ENCODE measurements at places on chromosomes 6 and 20.

DNA sequence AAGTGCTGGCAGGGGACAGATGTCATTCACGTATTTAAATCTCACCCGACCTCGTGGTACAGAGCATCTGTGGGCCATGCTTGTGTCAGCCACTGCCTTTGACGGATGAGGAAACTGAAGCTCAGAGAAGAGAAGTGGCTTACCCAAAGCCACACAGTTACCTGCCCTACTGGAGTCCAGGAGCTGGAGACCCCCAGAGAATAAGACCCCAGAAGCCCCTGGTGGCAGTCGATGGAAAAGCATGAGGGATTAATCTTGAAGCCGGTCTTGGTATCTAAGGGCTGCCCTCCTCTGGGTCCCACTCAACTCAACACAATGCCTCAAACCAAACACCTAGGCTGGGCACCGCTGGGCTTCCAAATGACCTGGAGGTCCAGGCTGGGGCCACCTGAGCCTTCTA lies 83.1 kb downstream of the GRM4 start:
- H3K27ac ChIP-seq: no peak overlapping the region
- H3K4me3 ChIP-seq: no peak overlapping the region
- no peak for DNase-seq
- H3K27me3 ChIP-seq: peaks cover 33% of the 10 kb centered on the region

GRCh38 chr6:146890644-146891434 lies 292.1 kb downstream of the ADGB start:
- H3K4me1 ChIP-seq: peaks cover 31% of the 10 kb centered on the region
- DNase-seq: no peak
- H3K4me3 ChIP-seq: no peak overlapping the region
- peak overlapping the region; percentile 66 for H3K27ac ChIP-seq
- H3K36me3 ChIP-seq: no peaks in the 10 kb centered on the region

DNA sequence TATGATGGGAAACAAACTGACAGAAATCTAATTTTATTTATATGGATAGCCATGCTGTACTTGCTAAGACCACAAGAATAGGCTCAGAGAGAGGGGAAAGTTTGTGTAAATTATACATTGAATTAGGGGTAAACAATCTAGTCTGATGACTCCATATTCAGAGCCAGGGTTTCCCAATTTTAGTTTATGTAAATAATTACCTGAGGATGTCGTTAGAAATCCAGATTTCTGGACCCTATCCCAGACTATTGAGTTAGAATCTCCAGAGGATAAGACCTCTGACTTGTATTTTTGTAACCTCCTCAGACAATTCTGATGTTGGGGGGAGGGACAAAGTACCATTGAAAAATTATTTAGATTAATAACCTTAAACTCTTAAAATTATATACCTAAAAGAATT lies 18.3 kb downstream of the ACSS2 start:
- no peak for DNase-seq
- H3K36me3 ChIP-seq: 0 out of 2 replicates have a peak, but pooled peaks cover 3% of the 10 kb centered on the region
- H3K27me3 ChIP-seq: no peaks in the 10 kb centered on the region
- H3K4me1 ChIP-seq: peaks cover 11% of the 10 kb centered on the region
- H3K4me3 ChIP-seq: no peak overlapping the region
- no peak overlapping the region for H3K27ac ChIP-seq

DNA sequence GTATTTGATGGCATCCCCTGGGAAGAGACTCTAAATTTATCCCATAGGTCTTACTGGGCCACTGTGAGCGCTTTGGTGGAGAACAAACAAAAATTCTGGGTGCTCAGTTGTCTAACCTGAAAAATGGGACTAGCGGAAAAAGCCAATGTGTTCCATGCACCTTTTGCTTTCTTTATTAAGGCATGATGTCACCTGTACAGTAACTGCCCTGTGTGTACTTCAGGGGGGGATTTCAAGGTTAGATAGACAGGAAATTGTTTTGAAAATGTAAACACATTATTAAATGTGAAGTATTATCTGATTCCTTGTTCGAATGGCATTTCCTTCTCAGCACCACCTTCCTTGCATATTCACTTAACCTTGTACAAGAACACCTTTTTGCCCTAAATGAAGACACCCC lies 1.2 kb upstream of the EDN1 start:
- peaks cover 28% of the 10 kb centered on the region for H3K4me1 ChIP-seq
- DNase-seq: no peak
- H3K27me3 ChIP-seq: no peaks in the 10 kb centered on the region
- peaks cover 24% of the 10 kb centered on the region for H3K36me3 ChIP-seq
- H3K27ac ChIP-seq: peak overlapping the region; percentile 99

- no peaks in the 10 kb centered on the region for H3K27me3 ChIP-seq
Measured at GRCh38 chr6:27861276-27861840, 50.8 kb downstream of the OR2B2 start.

DNA sequence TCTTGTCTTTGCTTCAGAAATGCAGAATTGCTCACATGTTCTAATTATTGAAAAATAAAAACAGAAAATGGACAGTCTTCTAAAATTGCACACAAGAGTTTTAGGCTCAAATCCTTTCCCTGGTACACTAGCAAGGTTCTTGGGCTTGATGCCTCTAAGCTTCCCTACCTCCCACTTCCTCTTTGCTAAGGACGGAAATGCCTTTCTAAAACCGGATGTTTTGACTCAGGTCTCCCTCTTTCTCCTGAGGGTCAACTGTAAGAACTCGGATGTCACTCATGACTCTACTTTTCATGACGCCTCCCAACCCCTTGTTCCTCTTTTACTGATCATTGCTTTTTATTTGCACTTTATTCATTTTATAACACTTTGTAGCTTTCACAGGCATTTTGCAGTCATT lies 613.5 kb downstream of the C6orf118 start:
- H3K36me3 ChIP-seq: no peaks in the 10 kb centered on the region
- no peak for DNase-seq
- no peak overlapping the region for H3K4me3 ChIP-seq

DNA sequence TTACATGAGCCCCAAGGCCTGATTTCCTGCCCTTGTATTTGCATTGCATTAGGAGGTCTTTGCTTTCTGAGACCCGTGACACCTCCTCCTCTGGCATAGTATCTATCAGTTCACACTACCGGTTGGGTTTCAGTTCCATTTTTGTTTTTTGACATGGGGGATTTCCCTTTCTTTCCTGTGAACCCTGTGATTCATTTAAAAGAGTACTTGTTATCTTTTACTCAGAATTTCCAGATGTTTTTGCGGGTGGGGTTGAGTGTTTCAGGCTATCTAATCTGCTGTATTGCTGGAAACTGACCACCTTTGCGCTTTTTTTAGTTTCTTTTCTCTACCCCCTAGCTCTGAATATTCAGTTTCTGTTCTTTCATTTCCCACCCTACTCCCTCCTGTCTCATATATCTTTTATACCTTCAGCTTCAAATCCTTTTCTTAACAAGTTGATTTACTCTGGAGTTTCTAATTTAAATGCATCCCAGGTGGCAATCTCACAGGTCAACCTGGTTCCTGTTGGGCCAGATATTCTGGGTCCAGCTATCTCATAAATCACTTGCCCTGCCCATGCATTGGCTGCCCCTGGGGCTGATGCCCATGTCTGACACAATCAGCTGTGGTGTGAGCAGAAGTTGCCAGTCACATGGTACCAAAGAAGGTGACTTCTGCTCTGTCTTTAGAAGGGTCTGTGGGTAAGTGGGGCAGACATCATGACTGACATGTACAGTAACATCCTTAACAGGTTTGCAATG lies 14.3 kb upstream of the NCOA3 start:
- no peak for DNase-seq
- no peak overlapping the region for H3K4me3 ChIP-seq
- 0 out of 2 replicates have a peak, but pooled peaks cover 4% of the 10 kb centered on the region for H3K4me1 ChIP-seq
- no peaks in the 10 kb centered on the region for H3K36me3 ChIP-seq

GRCh38 chr6:149854532-149854931 lies 9.6 kb downstream of the LRP11 start:
- peak; percentile 63 for DNase-seq
- peak overlapping the region; percentile 98 for H3K27ac ChIP-seq
- no peak overlapping the region for H3K4me3 ChIP-seq
- peaks cover 25% of the 10 kb centered on the region for H3K36me3 ChIP-seq
- peaks cover 78% of the 10 kb centered on the region for H3K4me1 ChIP-seq

DNA sequence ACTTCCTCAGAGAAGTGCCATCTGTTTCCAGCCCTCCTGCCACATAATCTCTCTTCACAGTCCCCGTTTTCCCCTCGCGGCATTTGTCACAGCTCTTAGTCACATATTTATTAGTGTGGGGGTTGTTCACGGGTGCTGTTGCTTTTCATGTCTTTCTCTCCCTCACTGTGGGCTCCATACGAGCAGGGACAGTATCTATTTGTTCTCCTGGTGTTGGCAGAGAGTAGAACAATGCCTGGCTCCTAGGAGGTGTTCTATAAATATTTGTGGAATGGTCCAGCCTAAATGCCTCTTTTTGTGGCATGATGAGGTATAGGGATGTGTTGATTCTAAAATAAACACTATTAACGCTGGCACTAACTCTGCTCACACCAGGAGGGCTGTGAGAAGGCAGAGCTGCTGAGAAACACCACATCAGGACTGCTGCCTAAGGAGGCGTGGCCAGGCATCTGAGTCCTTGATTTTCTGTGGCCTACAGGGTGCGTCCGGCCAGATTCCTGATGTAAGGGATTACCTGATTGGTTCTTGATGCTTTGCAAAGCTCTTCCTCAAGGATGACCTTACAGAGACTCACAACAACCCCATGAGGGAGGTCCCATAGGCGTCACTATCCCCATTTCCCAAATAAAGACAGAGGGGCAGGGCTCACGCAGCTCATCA lies 219.8 kb upstream of the ARID1B start:
- no peaks in the 10 kb centered on the region for H3K4me1 ChIP-seq
- no peaks in the 10 kb centered on the region for H3K27me3 ChIP-seq

DNA sequence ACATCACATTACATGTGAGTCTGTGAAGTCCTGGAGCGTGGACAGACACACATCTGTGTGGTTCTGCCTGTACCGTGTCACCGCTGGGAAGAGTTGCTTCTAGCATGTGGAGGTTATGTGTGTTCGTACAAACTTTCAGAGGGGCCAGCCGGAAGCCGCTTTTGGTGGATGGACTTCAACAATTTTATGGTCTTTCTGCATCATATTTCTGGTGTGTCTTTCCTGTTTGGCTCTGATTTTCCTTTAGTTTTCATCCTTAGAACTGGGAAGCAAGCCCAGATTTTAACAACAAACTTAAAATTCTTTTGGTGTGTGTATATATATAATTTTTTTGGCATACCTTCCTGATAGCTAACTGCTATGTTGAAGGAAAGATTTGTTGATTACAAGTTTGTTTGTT lies 71.2 kb downstream of the TIAM2 start:
- H3K4me3 ChIP-seq: no peak overlapping the region
- no peaks in the 10 kb centered on the region for H3K27me3 ChIP-seq
- H3K36me3 ChIP-seq: peaks cover 4% of the 10 kb centered on the region
- no peak overlapping the region for H3K27ac ChIP-seq
- peaks cover 54% of the 10 kb centered on the region for H3K4me1 ChIP-seq
- DNase-seq: no peak

- no peak overlapping the region for H3K4me3 ChIP-seq
- H3K27me3 ChIP-seq: no peaks in the 10 kb centered on the region
- no peak overlapping the region for H3K27ac ChIP-seq
- H3K36me3 ChIP-seq: no peaks in the 10 kb centered on the region
- DNase-seq: no peak
- peaks cover 9% of the 10 kb centered on the region for H3K4me1 ChIP-seq
Measured at GRCh38 chr20:53224851-53225250, 252.7 kb downstream of the TSHZ2 start.

DNA sequence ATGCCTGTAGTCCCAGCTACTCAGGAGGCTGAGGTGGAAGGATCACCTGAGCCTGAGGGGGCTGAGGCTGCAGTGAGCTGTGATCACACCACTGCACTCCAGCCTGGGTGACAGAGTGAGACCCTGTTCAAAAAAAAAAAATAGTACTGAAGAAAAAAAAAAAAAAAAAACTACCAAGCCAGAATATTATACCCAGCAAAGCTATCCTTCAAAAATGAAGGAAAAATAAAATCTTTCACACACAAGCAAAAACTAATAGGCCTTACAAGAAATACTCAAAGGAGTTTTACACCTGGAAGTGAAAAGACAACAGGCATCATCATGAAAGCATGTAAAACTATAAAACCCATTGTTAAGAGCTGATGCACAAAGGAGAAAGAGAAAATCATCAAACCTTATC lies 37.5 kb upstream of the SRSF6 start:
- no peaks in the 10 kb centered on the region for H3K27me3 ChIP-seq
- H3K27ac ChIP-seq: no peak overlapping the region
- H3K4me1 ChIP-seq: no peaks in the 10 kb centered on the region
- H3K36me3 ChIP-seq: no peaks in the 10 kb centered on the region

DNA sequence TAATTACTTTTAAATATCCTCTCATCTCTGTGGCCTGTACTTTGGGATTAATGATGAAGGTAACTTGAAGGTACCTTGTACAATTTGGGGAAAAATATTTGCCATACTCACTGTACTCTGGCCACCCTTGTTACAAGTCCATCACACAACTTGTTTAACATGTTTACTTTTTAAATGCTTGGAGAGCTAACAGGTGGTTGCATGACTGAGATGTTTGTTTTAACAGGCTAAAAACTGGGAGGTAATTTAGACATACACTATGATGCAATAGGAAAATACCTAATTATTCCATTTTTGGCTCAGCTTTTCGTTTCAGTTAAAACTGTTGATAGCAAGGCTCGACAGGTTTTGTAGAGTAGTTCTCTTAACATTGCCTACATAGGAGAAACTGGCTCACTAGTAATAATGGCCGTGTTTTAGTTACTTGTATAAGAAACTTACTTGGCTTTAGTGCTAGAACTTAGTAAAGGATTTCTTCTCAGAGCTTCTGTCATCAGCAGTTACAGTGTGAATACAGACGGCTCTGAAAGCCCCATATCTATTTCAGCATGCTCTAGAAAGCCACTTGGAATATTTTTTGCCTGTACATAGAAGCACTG lies 489.8 kb upstream of the SOX4 start:
- no peaks in the 10 kb centered on the region for H3K36me3 ChIP-seq
- no peak for DNase-seq
- no peaks in the 10 kb centered on the region for H3K27me3 ChIP-seq
- H3K4me3 ChIP-seq: no peak overlapping the region
- no peak overlapping the region for H3K27ac ChIP-seq

GRCh38 chr6:43600595-43600994 lies 24.6 kb downstream of the POLH start:
- H3K4me1 ChIP-seq: no peaks in the 10 kb centered on the region
- peaks cover 81% of the 10 kb centered on the region for H3K36me3 ChIP-seq
- no peaks in the 10 kb centered on the region for H3K27me3 ChIP-seq
- no peak overlapping the region for H3K27ac ChIP-seq

GRCh38 chr20:38590676-38591473 lies 9.9 kb downstream of the ADIG start:
- DNase-seq: peak; percentile 41
- no peak overlapping the region for H3K4me3 ChIP-seq
- H3K36me3 ChIP-seq: no peaks in the 10 kb centered on the region
- peaks cover 3% of the 10 kb centered on the region for H3K4me1 ChIP-seq
- no peak overlapping the region for H3K27ac ChIP-seq
- no peaks in the 10 kb centered on the region for H3K27me3 ChIP-seq

- no peaks in the 10 kb centered on the region for H3K4me1 ChIP-seq
- no peak overlapping the region for H3K27ac ChIP-seq
- no peaks in the 10 kb centered on the region for H3K36me3 ChIP-seq
- DNase-seq: no peak
- no peak overlapping the region for H3K4me3 ChIP-seq
Measured at GRCh38 chr20:7829776-7830175, 110.5 kb downstream of the HAO1 start.

All from SJSA1 (cell line).